ENCODE measurements at places on chromosomes 3 and 15. TPM values are rescaled to one million over a fixed set of nuclear protein-coding genes. Genes with fewer than 3 reads are reported as not detected.

PLCL2 gene
- total RNA-seq, result 73.0 TPM

RBM15B gene
- 24.8 TPM for total RNA-seq

QTRT2 gene
- total RNA-seq, result 10.8 TPM

DAZL gene
- not detected for total RNA-seq

NAALADL2 gene
- total RNA-seq, result 2.7 TPM

NUDT16 gene
- 12.0 TPM for total RNA-seq

SCAANT1 gene
- total RNA-seq, result not detected

CCNB2 gene
- total RNA-seq, result 2.7 TPM

NKIRAS1 gene
- 34.2 TPM for total RNA-seq

C2CD4B gene
- 1.2 TPM for total RNA-seq

PARP15 gene
- 0.49 TPM for total RNA-seq

PRTG gene
- 4.9 TPM for total RNA-seq

CPEB1 gene
- total RNA-seq, result 2.5 TPM

FES gene
- total RNA-seq, result 3.7 TPM

BCHE gene
- total RNA-seq, result 14.0 TPM

ZNF620 gene
- 9.3 TPM for total RNA-seq

A4GNT gene
- total RNA-seq, result not detected

KLHL24 gene
- total RNA-seq, result 156 TPM

IL5RA gene
- 0.49 TPM for total RNA-seq

CPLX3 gene
- total RNA-seq, result 0.49 TPM

KCNMB2 gene
- total RNA-seq, result 9.8 TPM

PLA2G4E gene
- total RNA-seq, result not detected

LYZL4 gene
- not detected for total RNA-seq

STRIT1 gene
- total RNA-seq, result not detected

C3orf22 gene
- total RNA-seq, result not detected

COL7A1 gene
- total RNA-seq, result 1.7 TPM

ANKRD34C gene
- total RNA-seq, result under 0.01 TPM

IL17RB gene
- 2.2 TPM for total RNA-seq

SI gene
- total RNA-seq, result not detected

CHRM5 gene
- total RNA-seq, result 1.2 TPM

CHL1 gene
- 896 TPM for total RNA-seq

CCR4 gene
- total RNA-seq, result not detected

FBXW12 gene
- total RNA-seq, result 1.5 TPM

QARS1 gene
- 107 TPM for total RNA-seq

ECE2 gene
- total RNA-seq, result 2.7 TPM

TMIE gene
- total RNA-seq, result 2.0 TPM

EHD4 gene
- total RNA-seq, result 1.7 TPM

BHLHE40 gene
- total RNA-seq, result 5.9 TPM

EEF1AKMT4 gene
- total RNA-seq, result 0.49 TPM

RAD54L2 gene
- 22.6 TPM for total RNA-seq

FANCD2OS gene
- total RNA-seq, result not detected

ADGRG7 gene
- under 0.01 TPM for total RNA-seq

AVEN gene
- 5.7 TPM for total RNA-seq

CAMK1 gene
- total RNA-seq, result 39.8 TPM

CDHR4 gene
- under 0.01 TPM for total RNA-seq

PODXL2 gene
- total RNA-seq, result 178 TPM
